Peyer's patch (tissue), 4 donors: ENCODE measurements at places on chromosomes 2 and 18.

DNA sequence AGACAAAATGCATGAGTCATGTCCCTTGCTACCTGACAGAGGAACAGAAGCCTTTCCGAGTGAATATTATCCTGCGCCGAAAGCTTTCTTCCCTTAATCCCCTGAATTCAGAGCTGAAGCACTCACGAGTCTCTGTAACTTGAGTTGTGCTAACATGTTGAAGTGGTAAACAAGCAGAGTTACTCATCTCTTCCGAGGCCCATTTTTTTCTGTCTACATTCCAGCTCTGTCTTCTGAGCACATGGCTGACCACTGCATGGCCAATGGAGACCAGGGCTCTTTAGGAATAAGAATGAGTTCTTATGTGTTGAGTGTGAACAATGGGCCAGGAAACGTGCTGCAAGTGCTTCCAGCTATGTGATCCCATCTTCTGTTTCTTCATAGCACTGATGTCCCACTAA, 73.1 kb upstream of the PID1 start:
- no peak overlapping the region for H3K4me3 ChIP-seq
- H3K27ac ChIP-seq = no peak overlapping the region
- no peaks in the 10 kb centered on the region for H3K27me3 ChIP-seq
- no peaks in the 10 kb centered on the region for H3K4me1 ChIP-seq

- no peaks in the 10 kb centered on the region for H3K4me1 ChIP-seq
- H3K4me3 ChIP-seq = no peak overlapping the region
- no peaks in the 10 kb centered on the region for H3K36me3 ChIP-seq
- H3K27ac ChIP-seq = peak overlapping the region; percentile 32
Measured at GRCh38 chr2:237321746-237322145, 92.2 kb downstream of the COL6A3 start.

- H3K27me3 ChIP-seq = no peaks in the 10 kb centered on the region
- DNase-seq = no peak
- H3K4me3 ChIP-seq = no peak overlapping the region
- no peaks in the 10 kb centered on the region for H3K4me1 ChIP-seq
- H3K27ac ChIP-seq = no peak overlapping the region
Measured at GRCh38 chr2:150075831-150076230, 411.6 kb downstream of the RND3 start.

- DNase-seq = no peak
- H3K27ac ChIP-seq = no peak overlapping the region
- H3K36me3 ChIP-seq = no peaks in the 10 kb centered on the region
- no peaks in the 10 kb centered on the region for H3K27me3 ChIP-seq
- H3K4me1 ChIP-seq = no peaks in the 10 kb centered on the region
Measured at GRCh38 chr2:26621469-26622199, 19.5 kb downstream of the CIB4 start.

DNA sequence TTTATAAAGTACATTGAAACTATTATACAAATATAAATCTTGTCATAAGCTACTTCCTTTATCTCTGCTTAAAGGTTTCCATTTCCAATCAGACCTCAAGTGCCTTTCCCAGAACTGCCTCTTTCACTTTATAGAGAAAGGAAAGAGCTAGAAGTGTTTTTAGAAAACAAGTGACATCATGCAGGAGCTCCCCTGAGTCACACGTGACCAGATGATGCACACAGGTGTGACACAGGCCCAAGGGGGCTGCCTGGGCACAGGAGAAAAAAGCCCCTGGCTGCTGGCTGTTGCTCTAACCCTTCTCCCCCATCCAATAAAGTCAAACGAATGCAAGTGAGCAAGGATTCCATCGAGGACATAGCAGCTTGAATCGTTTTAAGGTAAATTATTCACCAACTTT, 21.4 kb upstream of the SH3BP4 start:
- H3K36me3 ChIP-seq = no peaks in the 10 kb centered on the region
- H3K4me1 ChIP-seq = no peaks in the 10 kb centered on the region
- no peak for DNase-seq
- H3K27me3 ChIP-seq = no peaks in the 10 kb centered on the region
- no peak overlapping the region for H3K4me3 ChIP-seq
- H3K27ac ChIP-seq = no peak overlapping the region

- peaks cover 15% of the 10 kb centered on the region for H3K4me1 ChIP-seq
- DNase-seq = no peak
- H3K4me3 ChIP-seq = no peak overlapping the region
- no peaks in the 10 kb centered on the region for H3K36me3 ChIP-seq
- peak overlapping the region; percentile 20 for H3K27ac ChIP-seq
Measured at GRCh38 chr2:178279142-178279541, 84.8 kb downstream of the OSBPL6 start.

DNA sequence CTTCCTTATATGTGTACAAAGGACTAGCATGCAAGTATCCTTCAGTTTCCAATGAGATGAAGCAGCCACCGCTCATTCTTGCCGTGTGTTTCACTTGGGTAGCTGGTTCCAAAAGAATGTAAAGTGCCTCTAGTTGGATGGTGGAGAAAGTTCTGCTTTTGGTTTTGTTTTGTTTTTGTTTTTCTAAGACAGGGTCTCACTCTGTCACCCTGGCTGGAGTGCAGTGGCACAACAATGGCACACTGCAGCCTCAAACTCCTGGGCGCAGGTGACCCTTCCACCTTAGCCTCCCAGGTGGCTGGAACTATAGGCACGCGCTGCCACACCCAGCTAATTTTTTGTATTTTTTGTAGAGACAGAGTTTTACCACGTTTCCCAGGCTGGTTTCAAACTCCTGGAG, 8.3 kb downstream of the ANXA4 start:
- DNase-seq = no peak
- no peaks in the 10 kb centered on the region for H3K4me1 ChIP-seq
- no peaks in the 10 kb centered on the region for H3K27me3 ChIP-seq
- H3K27ac ChIP-seq = no peak overlapping the region

- H3K4me3 ChIP-seq = no peak overlapping the region
- no peak overlapping the region for H3K27ac ChIP-seq
- no peaks in the 10 kb centered on the region for H3K27me3 ChIP-seq
- no peaks in the 10 kb centered on the region for H3K4me1 ChIP-seq
- H3K36me3 ChIP-seq = no peaks in the 10 kb centered on the region
- DNase-seq = peak; percentile 13
Measured at GRCh38 chr18:9739516-9739915, 31.4 kb downstream of the RAB31 start.

DNA sequence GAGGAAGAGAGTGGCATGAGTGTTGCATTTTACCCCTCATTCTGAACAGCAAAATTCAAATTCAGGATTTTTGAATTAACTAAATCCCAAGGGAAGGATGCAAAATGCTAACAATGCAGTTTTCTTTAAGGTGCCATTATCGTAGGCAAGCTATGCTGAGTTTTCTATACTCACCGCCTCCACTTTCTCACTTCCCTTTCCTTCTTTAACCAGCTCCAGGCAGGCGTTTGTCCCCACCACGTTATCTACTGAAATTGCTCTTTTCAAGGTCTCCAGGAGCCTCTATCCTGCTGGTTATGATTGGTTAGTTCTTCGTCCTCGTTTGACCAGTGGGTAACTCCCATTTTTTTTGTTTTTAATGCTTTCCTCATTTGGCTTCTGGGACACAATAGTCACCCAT, 1.8 kb upstream of the CPO start:
- no peaks in the 10 kb centered on the region for H3K36me3 ChIP-seq
- H3K27ac ChIP-seq = peak overlapping the region; percentile 75
- H3K4me3 ChIP-seq = no peak overlapping the region
- H3K4me1 ChIP-seq = peaks cover 15% of the 10 kb centered on the region

DNA sequence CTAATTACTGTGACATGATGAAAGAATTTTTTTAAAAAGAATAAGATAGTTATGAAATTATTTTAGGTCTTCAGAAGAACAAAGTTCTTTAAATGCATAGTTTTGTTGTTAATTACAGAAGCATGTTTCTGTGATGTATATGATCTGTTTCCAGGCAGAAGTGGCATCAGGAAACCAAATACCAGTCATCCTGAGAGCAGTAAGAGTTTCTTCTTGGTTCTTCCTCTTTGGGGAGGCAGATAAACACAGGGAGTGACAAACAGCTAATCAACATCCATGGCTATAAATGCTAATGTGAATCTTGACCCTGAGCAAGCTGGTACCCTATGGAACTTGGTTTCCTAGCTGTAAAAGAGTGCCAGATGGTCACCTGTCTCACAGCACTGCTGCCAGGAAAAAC, 29.2 kb downstream of the WIPF1 start:
- H3K27ac ChIP-seq = no peak overlapping the region
- no peaks in the 10 kb centered on the region for H3K36me3 ChIP-seq
- H3K27me3 ChIP-seq = no peaks in the 10 kb centered on the region

GRCh38 chr18:7889515-7889914, 322.4 kb downstream of the PTPRM start:
- no peaks in the 10 kb centered on the region for H3K4me1 ChIP-seq
- H3K27ac ChIP-seq = no peak overlapping the region
- H3K4me3 ChIP-seq = no peak overlapping the region
- no peaks in the 10 kb centered on the region for H3K36me3 ChIP-seq
